ENCODE measurements at places on chromosomes 3 and 15.
A peak's percentile ranks its signal among the peaks of the same experiment; 100 is the strongest.

GRCh38 chr15:22933641-22934061, 46.5 kb downstream of the CYFIP1 start:
- no peak for DNase-seq

- no peak for DNase-seq
Observed at GRCh38 chr15:96052572-96053030, 277.9 kb upstream of the NR2F2 start.

- DNase-seq: no peak
Observed at GRCh38 chr15:44780608-44781007, 44.3 kb downstream of the TRIM69 start.

- no peak for DNase-seq
Observed at GRCh38 chr15:50113187-50113505, 5.9 kb downstream of the ATP8B4 start.

GRCh38 chr15:31974855-31975829, 55.2 kb upstream of the CHRNA7 start:
- peak; percentile 22 for DNase-seq

DNA sequence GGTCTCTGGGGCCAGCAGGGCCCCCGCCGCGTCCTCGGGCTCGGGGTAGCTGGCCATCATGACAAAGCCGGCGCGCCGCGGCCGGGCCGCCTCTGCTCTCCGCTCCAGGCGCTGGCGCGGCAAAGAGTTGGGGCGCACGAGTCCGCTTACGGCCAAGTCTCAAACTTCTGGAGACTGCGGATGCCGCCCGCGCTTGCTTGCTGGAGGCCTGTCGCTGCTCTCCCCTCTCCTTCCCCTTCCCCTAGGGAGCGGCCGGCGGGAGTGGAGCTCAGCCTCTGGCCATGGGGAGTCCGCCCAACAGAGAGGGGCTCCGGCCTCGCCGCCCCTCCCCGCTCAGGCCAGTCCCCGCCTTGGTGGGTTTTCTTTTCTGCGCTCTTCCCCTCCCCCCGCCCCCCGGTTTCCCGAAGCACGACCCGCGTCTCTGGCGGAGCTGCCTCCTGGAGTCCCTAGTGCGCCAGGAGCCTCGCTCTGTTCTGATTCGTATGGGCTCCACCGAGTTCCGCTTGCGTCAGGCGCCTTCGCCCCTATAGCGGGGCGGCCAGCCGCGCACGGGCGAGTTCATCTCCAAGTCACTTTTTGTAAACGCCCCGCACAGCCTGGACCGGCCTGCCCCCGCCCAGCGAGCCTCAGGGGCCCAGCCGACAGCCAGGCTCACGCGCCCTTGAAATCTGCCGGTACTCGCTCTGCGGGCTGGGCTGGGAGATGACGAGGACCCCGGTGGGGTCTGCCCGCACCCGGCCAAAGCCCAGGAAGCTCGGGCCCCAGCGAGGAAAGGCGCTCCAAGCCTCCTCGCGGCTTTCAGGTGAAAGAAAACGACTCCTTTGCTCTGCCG, at the start of the genes FOXL2 and FOXL2NB:
FOXL2 (minus strand) TSS at position 475 of the 832 bp plus-strand sequence; CDS start at position 60, 415 bp downstream.
FOXL2NB (plus strand) TSS at position 555 of the 832 bp plus-strand sequence; CDS start at position 703, 148 bp downstream.
- no peak for DNase-seq
